ENCODE measurements at places on chromosomes 4 and X. TPM values are rescaled to one million over a fixed set of nuclear protein-coding genes. Genes with fewer than 3 reads are reported as not detected.

GRCh38 chrX:30561191-30561590 is 16.4 kb downstream of the TASL start:
- no peak overlapping the region for H3K27ac ChIP-seq

DNA sequence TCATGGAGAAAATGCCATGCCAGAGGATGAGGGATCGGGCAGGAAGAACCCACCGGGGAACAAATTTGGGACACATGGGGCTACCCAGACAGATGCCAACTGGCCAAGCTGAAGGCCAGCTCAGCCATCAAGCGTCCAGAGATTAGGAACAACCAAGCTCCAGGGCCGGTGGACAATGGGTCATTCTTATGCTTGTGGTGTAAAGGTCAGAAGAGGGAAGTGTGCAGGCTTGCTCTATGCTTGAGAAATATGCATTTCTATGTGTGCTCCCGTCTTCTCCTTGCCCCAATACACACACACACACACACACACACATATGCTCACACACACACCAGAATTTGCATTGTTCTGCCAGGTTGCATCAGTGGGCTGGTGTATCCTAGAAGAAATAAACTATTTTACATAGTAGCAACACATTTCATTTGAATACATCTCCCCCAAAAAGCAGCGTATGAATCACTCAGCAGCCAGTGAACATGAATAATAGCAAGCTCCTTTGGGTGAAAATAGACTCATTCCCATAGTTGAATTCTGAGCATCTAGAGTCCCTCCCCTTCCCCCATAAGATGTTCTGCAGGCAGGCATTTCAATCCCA is 201.9 kb upstream of the PPARGC1A start:
- no peaks in the 10 kb centered on the region for H3K4me1 ChIP-seq
- H3K27ac ChIP-seq: no peak overlapping the region
- H3K27me3 ChIP-seq: no peaks in the 10 kb centered on the region

GRCh38 chrX:132612821-132613564 is 124.2 kb upstream of the MBNL3 start:
- H3K27ac ChIP-seq: no peak overlapping the region
- H3K36me3 ChIP-seq: no peaks in the 10 kb centered on the region
- no peaks in the 10 kb centered on the region for H3K27me3 ChIP-seq
- peak; percentile 15 for DNase-seq
- no peaks in the 10 kb centered on the region for H3K4me1 ChIP-seq

DNA sequence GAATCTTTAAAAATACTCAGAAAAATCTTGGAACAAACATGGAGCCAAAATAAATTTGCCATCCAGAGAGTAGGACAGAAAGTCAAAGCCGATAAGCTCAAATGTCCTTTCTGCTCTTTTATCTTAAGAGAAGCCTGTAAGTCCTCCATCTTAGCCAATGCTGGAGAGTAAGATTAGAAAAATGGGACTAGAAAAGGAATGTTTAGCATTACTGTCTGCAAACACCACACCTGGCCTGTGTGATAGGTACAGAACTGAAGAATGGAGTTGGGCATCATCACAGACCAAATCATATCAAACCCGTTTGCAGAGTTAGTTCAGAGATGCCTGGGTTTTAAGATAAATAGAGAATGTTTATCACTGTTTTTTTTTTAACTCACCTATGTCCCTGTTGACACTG is 10.5 kb upstream of the SLC39A8 start:
- H3K27me3 ChIP-seq: no peaks in the 10 kb centered on the region
- no peak overlapping the region for H3K4me3 ChIP-seq
- H3K4me1 ChIP-seq: no peaks in the 10 kb centered on the region
- no peak for DNase-seq

- H3K4me3 ChIP-seq: no peak overlapping the region
- H3K27me3 ChIP-seq: no peaks in the 10 kb centered on the region
- H3K36me3 ChIP-seq: no peaks in the 10 kb centered on the region
- no peak for DNase-seq
- H3K27ac ChIP-seq: no peak overlapping the region
- peaks cover 6% of the 10 kb centered on the region for H3K4me1 ChIP-seq
Measured at GRCh38 chrX:120358737-120359456, 3.0 kb upstream of the ATP1B4 start.

GRCh38 chrX:85907316-85907715 is 140.0 kb downstream of the CHM start:
- H3K27me3 ChIP-seq: no peaks in the 10 kb centered on the region
- H3K4me1 ChIP-seq: no peaks in the 10 kb centered on the region
- no peaks in the 10 kb centered on the region for H3K36me3 ChIP-seq

Gene CT45A10
- total RNA-seq: not detected

DNA sequence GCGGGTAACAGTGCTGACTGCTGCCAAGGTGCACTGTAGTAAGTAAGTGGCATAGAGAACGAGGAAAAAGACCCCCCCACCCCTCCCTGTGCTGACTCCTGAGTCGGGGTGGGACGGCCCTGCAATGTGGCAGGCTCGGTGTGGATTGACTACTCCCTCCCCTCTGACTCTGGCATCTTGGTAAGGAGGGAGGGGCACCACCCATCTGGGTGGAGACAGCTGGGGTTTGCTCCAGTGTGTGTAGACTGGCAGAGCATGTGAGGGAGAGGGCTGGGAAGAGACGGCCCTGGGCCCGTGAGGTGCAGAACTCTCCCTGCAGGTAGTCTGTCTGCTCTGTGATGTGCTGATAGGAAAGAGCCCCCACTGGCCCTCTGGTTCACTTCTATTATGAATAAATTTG is 31.0 kb downstream of the NSG1 start:
- H3K4me3 ChIP-seq: no peak overlapping the region
- no peak overlapping the region for H3K27ac ChIP-seq
- H3K27me3 ChIP-seq: no peaks in the 10 kb centered on the region
- no peak for DNase-seq
- H3K36me3 ChIP-seq: no peaks in the 10 kb centered on the region

Gene KDR
- total RNA-seq: 13.5 TPM

- peak; percentile 22 for DNase-seq
- H3K36me3 ChIP-seq: no peaks in the 10 kb centered on the region
- H3K4me3 ChIP-seq: no peak overlapping the region
- no peaks in the 10 kb centered on the region for H3K27me3 ChIP-seq
- peaks cover 17% of the 10 kb centered on the region for H3K4me1 ChIP-seq
- no peak overlapping the region for H3K27ac ChIP-seq
Measured at GRCh38 chr4:81466841-81467671, 4.7 kb downstream of the RASGEF1B start.

Gene COL25A1
- 0.27 TPM for total RNA-seq

DNA sequence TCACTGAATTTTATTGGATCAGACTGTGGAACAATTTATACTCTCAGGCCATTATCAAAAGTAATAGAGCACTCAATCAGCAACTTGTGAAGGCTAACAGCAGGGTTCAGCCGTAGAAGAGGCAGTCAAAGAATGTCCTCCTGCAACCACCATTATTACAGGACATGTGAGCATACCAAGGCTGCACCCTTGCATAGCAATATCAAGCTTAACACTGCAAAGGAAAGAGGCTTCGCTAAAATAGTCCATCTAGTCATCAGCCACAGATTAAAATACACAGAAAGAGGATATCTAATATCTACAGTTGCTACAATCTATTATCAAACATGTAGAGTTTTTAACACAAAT is 42.9 kb upstream of the TMPRSS11B start:
- DNase-seq: no peak
- H3K4me1 ChIP-seq: no peaks in the 10 kb centered on the region
- H3K36me3 ChIP-seq: no peaks in the 10 kb centered on the region
- H3K27me3 ChIP-seq: no peaks in the 10 kb centered on the region

GRCh38 chr4:22794732-22795131 is 102.0 kb downstream of the GBA3 start:
- H3K4me3 ChIP-seq: no peak overlapping the region
- H3K36me3 ChIP-seq: no peaks in the 10 kb centered on the region
- no peaks in the 10 kb centered on the region for H3K4me1 ChIP-seq
- no peak for DNase-seq
- H3K27ac ChIP-seq: no peak overlapping the region

Gene MAB21L2
- total RNA-seq: not detected

Gene TNMD
- total RNA-seq: not detected

- no peak overlapping the region for H3K27ac ChIP-seq
- no peaks in the 10 kb centered on the region for H3K27me3 ChIP-seq
- H3K36me3 ChIP-seq: no peaks in the 10 kb centered on the region
- no peak overlapping the region for H3K4me3 ChIP-seq
- no peak for DNase-seq
Measured at GRCh38 chr4:156888762-156889161, 82.8 kb downstream of the PDGFC start.

- no peaks in the 10 kb centered on the region for H3K36me3 ChIP-seq
- no peak for DNase-seq
- no peaks in the 10 kb centered on the region for H3K27me3 ChIP-seq
- no peak overlapping the region for H3K27ac ChIP-seq
- no peak overlapping the region for H3K4me3 ChIP-seq
Measured at GRCh38 chr4:47415719-47416118, 47.8 kb downstream of the COMMD8 start.

Data from gastrocnemius medialis (tissue), 4 donors.